Natural killer cell treated with Interleukin-12 subunit alpha and Interleukin-12 subunit beta and Interleukin-15 and Interleukin-18, amount 100 ng/mL, for 72 hours (primary cell): ENCODE measurements at places on chromosomes 3 and 15. TPM values are rescaled to one million over a fixed set of nuclear protein-coding genes. Genes with fewer than 3 reads are reported as not detected.

GRCh38 chr15:58710701-58711100 is 38.8 kb downstream of the ADAM10 start:
- no peaks in the 10 kb centered on the region for H3K27me3 ChIP-seq
- no peaks in the 10 kb centered on the region for H3K36me3 ChIP-seq
- H3K4me1 ChIP-seq = peaks cover 11% of the 10 kb centered on the region
- no peak overlapping the region for H3K4me3 ChIP-seq
- no peak for DNase-seq

- no peaks in the 10 kb centered on the region for H3K36me3 ChIP-seq
- H3K27ac ChIP-seq = no peak overlapping the region
- no peak for DNase-seq
- H3K27me3 ChIP-seq = peaks cover 11% of the 10 kb centered on the region
- H3K4me3 ChIP-seq = no peak overlapping the region
Measured at GRCh38 chr3:3665546-3665945, 133.7 kb upstream of the LRRN1 start.

The XCR1 gene
- not detected for total RNA-seq

The FAM81A gene
- 1.2 TPM for total RNA-seq

DNA sequence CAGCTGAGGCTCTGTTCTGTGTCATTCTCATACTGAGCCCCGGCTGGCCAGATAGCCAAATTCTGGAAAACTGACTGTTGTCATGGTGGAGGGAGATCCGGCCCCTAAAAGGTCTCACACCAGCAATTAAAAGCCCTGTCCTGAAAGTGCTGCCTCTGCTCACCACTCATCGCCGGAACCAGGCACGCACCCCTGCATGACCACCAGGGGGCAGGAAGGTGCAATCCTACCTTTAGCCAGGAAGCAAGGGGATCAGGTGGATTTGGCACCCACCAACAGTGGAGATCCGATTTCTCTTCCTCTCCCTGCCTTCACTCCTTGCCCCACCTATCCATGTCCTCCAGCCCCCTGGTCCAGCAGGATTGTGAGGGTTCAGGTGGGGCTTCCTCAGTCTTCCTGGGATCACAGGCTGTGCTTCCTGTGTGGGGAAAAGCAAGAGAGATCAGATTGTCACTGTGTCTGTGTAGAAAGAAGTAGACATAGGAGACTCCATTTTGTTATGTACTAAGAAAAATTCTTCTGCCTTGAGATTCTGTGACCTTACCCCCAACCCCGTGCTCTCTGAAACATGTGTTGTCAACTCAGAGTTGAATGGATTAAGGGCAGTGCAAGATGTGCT is 16.1 kb upstream of the CACNA2D2 start:
- DNase-seq = peak; percentile 73
- no peak overlapping the region for H3K4me3 ChIP-seq
- H3K27ac ChIP-seq = no peak overlapping the region
- H3K36me3 ChIP-seq = no peaks in the 10 kb centered on the region
- H3K27me3 ChIP-seq = no peaks in the 10 kb centered on the region

The RASGRF1 gene
- total RNA-seq = 0.11 TPM

- no peaks in the 10 kb centered on the region for H3K4me1 ChIP-seq
- H3K36me3 ChIP-seq = no peaks in the 10 kb centered on the region
- no peak for DNase-seq
- no peak overlapping the region for H3K4me3 ChIP-seq
- no peak overlapping the region for H3K27ac ChIP-seq
- no peaks in the 10 kb centered on the region for H3K27me3 ChIP-seq
Measured at GRCh38 chr15:32669896-32670611, 28.5 kb downstream of the SCG5 start.

DNA sequence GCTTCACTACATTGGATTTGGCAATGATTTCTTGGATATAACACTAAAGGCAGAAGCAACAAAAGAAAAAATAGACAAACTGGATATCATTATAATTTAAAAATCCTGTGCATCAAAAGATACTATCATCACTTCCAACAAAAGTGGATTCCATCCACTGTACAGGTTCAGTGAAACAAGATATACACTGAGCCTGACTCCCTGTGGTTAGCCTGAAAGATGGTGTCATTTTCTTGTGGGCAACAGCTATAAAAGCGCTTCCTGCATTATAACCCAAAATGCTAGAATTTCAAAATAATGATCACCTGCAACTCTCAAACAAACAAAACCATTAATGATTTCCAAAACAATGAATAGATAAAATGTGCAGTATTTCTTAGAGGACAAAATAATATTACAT is 39.6 kb upstream of the TBC1D23 start:
- no peak overlapping the region for H3K4me3 ChIP-seq
- H3K27me3 ChIP-seq = peaks cover 18% of the 10 kb centered on the region
- H3K27ac ChIP-seq = no peak overlapping the region
- peaks cover 6% of the 10 kb centered on the region for H3K4me1 ChIP-seq

- H3K27me3 ChIP-seq = no peaks in the 10 kb centered on the region
- no peak overlapping the region for H3K27ac ChIP-seq
- H3K4me1 ChIP-seq = no peaks in the 10 kb centered on the region
- no peak for DNase-seq
Measured at GRCh38 chr3:257826-258225, 61.3 kb downstream of the CHL1 start.

The ZBTB20 gene
- total RNA-seq = 14.2 TPM

DNA sequence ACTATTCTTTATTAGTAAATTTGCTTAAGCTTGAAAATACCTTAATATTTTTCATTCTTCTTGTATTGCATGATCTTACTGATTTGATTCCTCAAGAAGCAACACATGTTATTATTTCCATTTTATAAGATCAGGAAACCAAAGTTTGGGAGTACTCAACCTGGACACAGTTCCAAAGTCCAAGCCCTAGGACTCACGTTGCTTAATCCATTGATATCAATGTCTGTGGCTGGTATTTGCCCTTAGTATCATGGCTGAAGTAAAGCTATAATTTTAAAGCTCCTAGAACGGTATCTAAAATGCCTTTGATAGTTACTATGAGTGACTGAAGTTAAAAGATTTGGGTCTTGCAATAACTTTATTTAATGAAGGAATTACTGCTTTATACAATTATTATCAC is 1045.3 kb downstream of the TUSC7 start:
- H3K4me1 ChIP-seq = no peaks in the 10 kb centered on the region
- DNase-seq = no peak
- no peaks in the 10 kb centered on the region for H3K27me3 ChIP-seq
- no peak overlapping the region for H3K27ac ChIP-seq

DNA sequence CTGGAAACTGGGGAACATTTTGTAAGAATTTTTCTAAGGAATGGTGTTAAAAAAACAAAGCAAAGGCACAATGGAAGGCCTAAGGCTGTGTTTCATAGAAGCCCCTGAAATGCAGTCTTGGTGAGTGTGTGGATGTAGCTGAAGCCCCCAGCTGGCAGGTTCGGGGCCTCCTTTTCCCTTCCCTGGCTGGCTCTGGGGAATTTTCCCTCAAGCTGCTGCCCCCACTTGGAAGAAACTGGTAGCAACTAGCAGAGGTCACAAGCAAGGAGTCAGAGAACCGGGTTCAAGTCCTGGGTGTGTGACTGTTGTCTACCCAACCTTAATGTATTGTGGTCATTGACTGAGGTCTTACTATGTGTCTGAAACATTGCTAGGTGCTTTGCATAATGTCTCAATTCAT is 85.3 kb upstream of the MYZAP start:
- peaks cover 16% of the 10 kb centered on the region for H3K27me3 ChIP-seq
- no peak for DNase-seq
- H3K27ac ChIP-seq = no peak overlapping the region
- no peaks in the 10 kb centered on the region for H3K4me1 ChIP-seq

DNA sequence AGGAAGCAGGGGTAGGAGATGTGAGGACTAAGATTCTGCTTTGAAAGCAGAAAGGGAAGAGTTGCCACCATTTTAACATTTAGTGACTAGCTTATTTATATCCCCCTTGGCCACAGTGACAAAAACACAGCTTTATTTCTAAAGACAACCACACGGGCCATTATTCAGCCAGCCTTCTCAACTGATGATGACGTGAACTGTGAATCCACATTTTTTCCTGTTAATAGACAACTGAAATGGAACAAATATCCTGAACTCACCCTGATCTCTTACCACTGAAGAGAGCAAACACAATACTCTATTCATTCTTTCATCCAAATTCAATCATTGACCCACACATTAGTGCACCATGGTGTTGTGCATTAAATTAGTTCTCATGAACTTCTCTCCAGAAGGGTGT is 145.1 kb downstream of the TNIK start:
- H3K27ac ChIP-seq = no peak overlapping the region
- H3K36me3 ChIP-seq = no peaks in the 10 kb centered on the region
- no peaks in the 10 kb centered on the region for H3K27me3 ChIP-seq
- H3K4me1 ChIP-seq = peaks cover 46% of the 10 kb centered on the region
- no peak overlapping the region for H3K4me3 ChIP-seq

DNA sequence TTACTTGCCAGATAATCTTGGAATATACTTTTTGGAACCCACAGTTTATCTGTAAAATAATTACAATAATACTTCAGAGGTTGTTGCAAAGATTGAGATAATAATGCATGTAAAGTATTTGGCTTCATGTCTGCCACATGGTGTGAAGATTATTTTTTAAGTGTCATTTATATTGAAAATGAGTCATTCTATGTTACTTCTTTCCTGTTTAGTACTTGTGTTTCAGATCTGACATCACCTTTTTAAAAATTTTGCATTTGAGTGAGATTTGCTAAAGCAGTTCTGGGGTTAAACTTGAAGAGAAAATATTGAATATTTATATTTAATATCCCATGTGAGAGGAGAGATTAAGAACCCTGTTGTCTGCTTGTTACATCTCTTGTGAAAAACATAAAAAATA is 31.2 kb downstream of the IQGAP1 start:
- peaks cover 18% of the 10 kb centered on the region for H3K36me3 ChIP-seq
- DNase-seq = no peak
- no peaks in the 10 kb centered on the region for H3K27me3 ChIP-seq

DNA sequence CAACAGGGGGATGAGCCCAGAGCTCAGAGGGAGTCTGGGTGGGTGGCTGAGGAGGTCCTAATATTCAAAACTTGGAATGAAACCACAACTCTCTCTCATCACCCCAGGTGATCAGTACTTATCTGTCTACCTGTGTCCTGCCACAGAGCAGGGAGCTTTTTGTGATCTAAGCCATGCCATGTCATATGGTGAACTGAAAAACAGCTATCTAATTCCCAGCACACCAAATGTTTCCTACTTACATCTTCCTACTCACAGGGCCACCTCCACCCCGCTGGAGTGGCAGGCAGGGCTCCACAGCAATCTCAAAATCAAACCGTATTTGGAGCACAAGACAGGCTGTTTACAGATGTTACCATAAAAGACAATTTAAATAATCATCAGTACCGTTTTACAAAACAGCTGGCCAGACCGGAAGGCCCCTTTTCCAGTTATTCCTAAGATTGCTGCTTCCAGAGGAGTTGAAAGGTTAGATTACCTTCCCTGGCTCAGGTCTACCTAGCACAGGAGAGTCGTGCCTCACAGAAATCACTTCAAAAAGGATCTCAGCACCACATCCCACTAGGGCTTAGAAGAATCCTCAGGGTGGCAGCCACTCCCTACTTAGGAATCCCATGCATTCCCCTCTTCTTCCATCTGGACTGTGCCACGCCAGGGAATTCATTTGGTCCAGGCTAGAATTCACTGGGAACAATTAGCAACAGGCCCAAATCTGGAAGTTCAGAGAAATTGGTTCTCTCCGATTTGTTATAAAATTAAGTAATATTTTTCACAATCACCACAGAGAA is 226.6 kb upstream of the IL12A start:
- H3K4me3 ChIP-seq = peak overlapping the region; percentile 75
- peaks cover under 1% of the 10 kb centered on the region for H3K36me3 ChIP-seq
- no peak for DNase-seq
- peaks cover 11% of the 10 kb centered on the region for H3K4me1 ChIP-seq
- no peak overlapping the region for H3K27ac ChIP-seq
- H3K27me3 ChIP-seq = peaks cover 45% of the 10 kb centered on the region

The NTRK3 gene
- 0.42 TPM for total RNA-seq

The LTF gene
- not detected for total RNA-seq

The PLCB2 gene
- 109 TPM for total RNA-seq

DNA sequence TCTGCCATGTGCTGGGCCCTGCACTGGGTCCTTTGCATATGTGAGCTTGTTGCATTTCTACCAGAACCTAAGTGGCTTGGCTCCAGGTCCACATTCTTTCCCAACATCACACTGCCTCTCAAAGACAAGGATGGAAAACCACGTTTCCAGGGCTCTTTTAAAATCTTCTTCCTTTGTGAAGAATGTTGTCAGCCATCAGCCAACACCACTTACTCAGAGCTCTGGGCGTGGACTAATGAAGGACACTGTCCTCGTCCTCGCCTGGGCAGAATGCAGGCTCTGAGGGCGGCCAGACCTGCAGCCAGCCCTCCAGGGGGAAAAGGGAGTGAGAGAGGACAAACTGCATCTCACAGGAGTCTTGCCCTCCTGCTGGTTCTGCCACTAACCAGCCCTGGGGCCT is 49.7 kb downstream of the MAGEF1 start:
- H3K27me3 ChIP-seq = peaks cover 8% of the 10 kb centered on the region
- H3K4me3 ChIP-seq = no peak overlapping the region
- no peak overlapping the region for H3K27ac ChIP-seq
- H3K36me3 ChIP-seq = no peaks in the 10 kb centered on the region

- H3K4me1 ChIP-seq = peaks cover 10% of the 10 kb centered on the region
- no peak overlapping the region for H3K27ac ChIP-seq
Measured at GRCh38 chr15:74995779-74996765, 709 bp downstream of the SCAMP5 start.

The DNAH12 gene
- 0.05 TPM for total RNA-seq

The TRPC1 gene
- 0.29 TPM for total RNA-seq

- no peaks in the 10 kb centered on the region for H3K36me3 ChIP-seq
- no peak overlapping the region for H3K27ac ChIP-seq
Measured at GRCh38 chr15:55694652-55695150, 48.3 kb downstream of the PRTG start.

The CXCR6 gene
- 5.3 TPM for total RNA-seq

- DNase-seq = no peak
- no peak overlapping the region for H3K27ac ChIP-seq
- H3K36me3 ChIP-seq = no peaks in the 10 kb centered on the region
- H3K27me3 ChIP-seq = no peaks in the 10 kb centered on the region
- no peak overlapping the region for H3K4me3 ChIP-seq
Measured at GRCh38 chr15:20358779-20359414, 182.7 kb downstream of the GOLGA6L6 start.

DNA sequence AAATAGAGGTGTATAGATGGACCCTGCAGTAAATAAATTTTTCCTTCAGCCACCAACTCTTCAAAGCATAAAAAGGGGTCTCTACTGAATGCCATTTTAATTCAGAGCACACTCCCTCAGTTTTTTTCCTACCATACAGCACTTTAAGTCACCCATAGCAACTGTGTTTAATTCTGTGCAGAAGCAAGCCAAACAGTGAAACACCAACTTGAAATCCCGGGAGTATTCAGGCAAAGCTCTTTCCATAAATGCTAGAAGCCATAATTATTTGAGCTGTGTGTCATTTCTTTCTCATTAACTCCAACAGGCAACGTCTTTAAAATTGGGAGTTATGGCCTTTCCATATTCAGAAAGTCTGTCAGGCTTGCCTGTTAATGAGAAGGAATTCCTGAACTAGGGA is 562.1 kb downstream of the GRM7 start:
- H3K27me3 ChIP-seq = no peaks in the 10 kb centered on the region
- H3K27ac ChIP-seq = no peak overlapping the region
- no peaks in the 10 kb centered on the region for H3K4me1 ChIP-seq
- no peaks in the 10 kb centered on the region for H3K36me3 ChIP-seq
- no peak for DNase-seq
- no peak overlapping the region for H3K4me3 ChIP-seq

The UNC13C gene
- total RNA-seq = not detected

- H3K27ac ChIP-seq = peak overlapping the region; percentile 30
- H3K4me1 ChIP-seq = peaks cover 24% of the 10 kb centered on the region
- peak overlapping the region; percentile 60 for H3K4me3 ChIP-seq
- no peak for DNase-seq
- H3K27me3 ChIP-seq = no peaks in the 10 kb centered on the region
- H3K36me3 ChIP-seq = no peaks in the 10 kb centered on the region
Measured at GRCh38 chr3:39327053-39327745, 2.3 kb upstream of the CCR8 start.

The USP19 gene
- 54.4 TPM for total RNA-seq
